ENCODE measurements at places on chromosomes 3 and 15.

GRCh38 chr3:9980251-9980650 is 6.4 kb downstream of the EMC3 start:
- no peak for DNase-seq

DNA sequence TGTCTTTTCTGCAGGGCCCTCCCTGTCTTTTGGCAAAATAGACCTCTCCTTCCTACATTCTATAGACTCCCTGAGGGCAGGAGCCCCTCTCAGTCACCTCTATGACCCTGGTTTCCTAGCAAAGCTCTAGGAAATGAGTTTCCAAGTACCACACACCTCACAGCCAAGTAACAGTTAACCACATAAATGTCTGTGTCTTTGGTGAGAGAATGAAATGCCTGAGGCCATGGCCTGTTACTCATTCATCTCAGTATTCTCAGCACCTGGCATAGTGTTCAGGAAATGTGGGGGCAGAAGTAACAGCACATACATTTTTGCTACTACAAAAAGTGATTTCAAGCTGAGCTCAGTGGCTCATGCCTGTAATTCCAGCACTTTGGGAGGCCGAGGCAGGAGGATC is 21.0 kb downstream of the RFT1 start:
- peak; percentile 60 for DNase-seq

DNA sequence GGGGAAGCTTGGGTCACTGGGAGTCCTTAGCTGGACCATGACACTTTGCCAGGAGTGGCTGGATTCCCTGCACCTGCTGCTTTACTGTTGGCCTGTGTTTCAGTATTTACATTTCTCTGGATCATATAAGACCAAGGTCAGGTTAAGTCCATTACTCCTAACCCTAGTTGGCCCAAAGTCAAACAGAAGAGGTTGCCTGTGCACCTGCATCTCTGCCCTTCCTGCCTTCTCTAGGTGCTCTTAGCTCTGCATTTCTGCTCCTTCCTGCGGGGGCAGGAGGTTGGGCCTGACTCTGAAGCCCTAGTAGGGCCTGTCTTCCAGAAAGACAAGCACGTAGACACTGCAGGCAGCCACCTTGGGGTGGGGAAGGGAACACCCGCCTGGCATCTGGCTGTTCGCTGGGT is 124.3 kb downstream of the RPLP1 start:
- no peak for DNase-seq

DNA sequence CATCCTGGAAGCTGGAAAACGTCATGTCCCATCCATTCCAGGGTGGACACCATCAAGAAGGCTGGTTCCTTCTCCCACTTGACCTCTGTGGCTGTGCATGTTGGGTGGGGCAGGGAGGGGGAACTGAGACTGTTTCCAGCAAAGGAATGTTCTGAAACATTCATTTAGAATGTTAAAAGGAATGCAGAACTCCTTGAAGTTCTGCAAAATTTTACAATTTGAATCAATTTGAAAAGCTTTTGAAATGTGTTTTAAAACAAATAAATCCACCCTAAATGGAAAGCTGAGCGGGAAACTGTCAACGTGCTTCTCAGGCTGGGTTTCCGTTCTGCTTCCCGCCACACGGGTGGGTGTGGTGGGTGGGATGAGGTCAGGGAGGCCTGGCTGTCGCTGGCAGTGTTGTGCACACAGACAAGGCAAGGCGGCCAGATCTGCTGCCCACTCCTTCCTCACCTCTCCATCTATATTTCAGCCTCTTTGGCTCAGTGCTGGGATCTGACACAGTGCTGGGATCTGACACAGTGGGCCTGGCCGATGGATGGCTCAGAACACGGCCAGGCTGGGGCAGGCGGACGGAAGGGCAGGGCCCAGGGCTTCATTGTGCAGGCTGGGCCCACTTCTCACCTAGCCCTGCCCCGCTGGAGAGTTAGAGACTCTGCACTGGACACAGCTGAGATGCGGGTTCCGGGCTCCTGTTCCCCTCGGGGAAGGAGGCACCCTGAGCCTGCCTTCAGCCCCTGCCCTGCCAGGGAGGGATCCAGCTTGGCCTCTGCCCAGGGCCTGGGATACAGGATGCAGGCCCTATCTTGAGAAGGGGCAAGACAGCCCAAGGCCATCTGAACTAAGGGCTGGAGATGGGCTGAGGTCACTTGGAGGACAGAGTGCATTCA is 110.4 kb downstream of the TMEM266 start:
- DNase-seq = no peak

GRCh38 chr3:30693470-30694120 is 87.2 kb downstream of the TGFBR2 start:
- peak; percentile 35 for DNase-seq

DNA sequence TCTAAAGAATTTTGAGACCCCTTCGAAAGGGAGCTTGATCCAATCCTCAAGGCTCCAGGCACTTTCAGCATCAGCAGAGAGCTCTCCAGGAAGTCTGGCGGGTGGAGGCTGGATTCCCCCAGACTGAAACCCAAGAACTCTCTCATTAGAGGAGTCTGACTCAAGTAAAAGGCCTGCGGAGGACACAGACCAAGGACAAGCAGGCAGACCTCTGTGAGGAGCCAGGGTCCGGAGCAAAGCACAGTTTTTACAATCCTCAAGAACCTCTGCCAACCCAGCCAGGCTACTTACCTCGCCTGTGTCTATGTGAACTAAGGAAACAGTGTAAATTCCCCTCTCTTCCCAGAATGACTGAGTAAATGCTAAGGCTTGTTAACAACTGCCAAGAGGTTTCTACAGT is 86.2 kb downstream of the FBN1 start:
- DNase-seq = no peak

GRCh38 chr3:38878646-38879045 is 62.6 kb upstream of the SCN10A start:
- DNase-seq = no peak

- peak; percentile 91 for DNase-seq
Measured at GRCh38 chr15:78299101-78299930, at the start of gene SKIC8. Gene SKIC8 (minus strand): TSS chr15:78299609. CDS start chr15:78295686, 3,923 bp downstream.

- DNase-seq = no peak
Measured at GRCh38 chr3:66338927-66339326, 118.1 kb downstream of the SLC25A26 start.

DNA sequence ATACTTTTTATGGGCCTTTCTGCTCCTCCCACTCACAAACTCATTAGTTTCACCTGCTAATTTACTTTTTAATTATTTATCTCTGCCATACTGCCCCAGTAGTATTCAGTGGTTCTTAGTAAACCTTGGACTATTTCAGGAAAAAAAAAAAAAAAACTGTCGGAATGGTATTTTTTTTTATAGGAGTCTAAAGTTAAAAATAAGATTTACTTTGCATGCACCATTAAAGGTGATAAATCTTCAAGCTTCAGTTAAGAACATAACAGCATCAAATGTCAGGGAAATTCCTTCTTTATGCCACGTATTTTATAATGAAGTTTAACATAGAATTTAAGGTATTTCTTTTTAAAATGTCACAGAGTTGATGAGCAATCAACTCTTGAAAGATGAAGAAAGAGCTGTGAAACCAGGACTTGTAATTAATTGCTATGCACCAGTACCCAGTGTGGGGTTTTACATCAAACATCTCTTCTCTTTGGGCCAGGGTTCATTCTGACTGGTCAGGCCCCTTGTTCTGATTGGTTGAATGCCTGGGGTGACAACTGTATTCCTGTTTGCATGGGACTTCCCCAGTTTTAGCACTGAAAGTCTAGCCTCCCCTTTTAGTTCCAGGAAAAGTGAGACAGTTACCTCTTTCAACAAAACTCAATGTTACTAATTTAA is 40.3 kb upstream of the PTPRG start:
- DNase-seq = peak; percentile 76

DNA sequence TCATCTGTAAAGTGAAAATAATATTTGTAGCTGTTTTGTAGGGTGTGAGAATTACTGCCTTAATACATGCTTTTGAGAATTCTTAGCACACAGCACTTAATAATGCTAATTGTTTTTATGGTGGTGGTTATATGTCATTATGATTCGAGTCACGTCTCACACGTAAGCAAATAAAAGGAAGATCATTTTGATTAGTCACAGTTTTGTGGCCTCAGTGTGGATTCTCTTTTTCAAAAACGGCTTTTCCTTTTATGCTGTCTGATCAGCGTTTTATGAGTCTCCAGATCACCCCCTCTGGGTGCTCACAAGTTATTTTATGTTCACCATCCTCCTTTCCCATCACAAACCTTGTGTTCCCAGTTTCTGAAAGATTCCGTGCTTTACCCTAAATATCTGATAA is 255.6 kb upstream of the CNTN4 start:
- DNase-seq = no peak

DNA sequence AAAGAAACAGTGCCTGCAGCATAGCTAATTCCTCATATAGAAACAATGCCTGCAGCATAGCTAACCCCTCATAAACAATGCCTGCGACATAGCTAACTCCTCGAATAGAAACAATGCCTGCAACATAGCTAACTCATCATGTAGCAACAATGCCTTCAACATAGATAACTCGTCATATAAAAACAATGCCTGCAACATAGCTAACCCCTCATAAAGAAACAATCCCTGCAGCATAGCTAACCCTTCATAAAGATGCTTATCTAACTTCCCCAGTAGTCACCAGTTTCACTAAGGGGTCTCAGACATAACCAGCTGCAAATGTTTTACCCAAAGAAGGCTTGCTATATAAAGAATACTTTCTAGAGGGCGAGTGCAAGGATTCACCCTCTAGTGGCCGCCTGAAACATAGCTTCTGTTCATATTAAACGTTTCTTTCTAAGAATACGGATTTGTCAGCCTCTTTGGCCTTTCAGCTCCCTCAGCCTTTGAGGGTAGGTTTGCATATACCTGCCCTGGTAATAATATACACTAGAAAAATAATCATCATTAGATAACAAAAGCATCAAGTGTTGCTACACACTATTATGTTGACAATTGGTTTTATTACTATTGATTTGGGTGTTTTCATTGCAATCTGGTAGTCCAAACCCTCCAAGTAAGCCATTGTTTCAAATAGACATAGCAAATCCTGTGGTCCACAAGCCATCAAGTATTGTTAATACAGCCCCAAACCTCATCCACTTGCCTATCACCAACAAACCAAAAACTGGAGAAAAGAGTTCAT is 44.4 kb upstream of the FAN1 start:
- DNase-seq = no peak

GRCh38 chr3:976006-976405 is 116.8 kb upstream of the CNTN6 start:
- no peak for DNase-seq

DNA sequence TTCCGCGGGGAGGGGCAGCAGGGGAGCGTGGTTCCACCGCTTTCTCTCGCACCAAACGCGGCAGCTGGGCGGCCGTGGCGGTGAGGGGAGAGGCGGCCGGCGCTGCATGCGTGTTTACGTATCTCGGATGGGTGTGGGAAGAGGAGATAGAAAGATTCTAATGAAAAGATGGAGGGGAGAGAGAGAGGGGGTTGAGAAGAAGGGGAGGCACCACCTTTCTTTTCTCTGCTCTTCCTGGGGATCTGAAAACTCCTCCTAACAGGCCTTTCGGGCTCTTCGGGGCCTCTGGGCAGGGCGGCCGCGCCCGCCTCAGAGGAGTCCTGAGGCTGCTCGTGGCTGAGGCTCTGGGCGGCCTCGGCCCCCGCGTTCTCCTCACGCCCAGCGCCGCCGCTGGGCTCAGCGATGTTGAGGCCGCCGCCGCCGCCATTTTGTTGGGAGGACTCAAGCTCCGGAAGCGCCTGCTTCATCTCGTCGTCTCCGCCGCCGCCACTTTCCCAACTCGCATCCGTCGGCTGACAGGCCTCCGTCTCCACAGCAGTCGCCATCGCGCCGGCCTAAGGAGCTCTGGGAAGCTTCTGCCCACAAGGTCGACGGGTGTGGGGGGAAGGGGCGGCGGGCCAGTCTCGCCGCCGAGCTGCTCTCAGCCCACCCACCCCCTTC is 473 bp downstream of the TASOR start:
- peak; percentile 80 for DNase-seq

- DNase-seq = no peak
Measured at GRCh38 chr3:47871389-47871788, 68.5 kb downstream of the DHX30 start.

DNA sequence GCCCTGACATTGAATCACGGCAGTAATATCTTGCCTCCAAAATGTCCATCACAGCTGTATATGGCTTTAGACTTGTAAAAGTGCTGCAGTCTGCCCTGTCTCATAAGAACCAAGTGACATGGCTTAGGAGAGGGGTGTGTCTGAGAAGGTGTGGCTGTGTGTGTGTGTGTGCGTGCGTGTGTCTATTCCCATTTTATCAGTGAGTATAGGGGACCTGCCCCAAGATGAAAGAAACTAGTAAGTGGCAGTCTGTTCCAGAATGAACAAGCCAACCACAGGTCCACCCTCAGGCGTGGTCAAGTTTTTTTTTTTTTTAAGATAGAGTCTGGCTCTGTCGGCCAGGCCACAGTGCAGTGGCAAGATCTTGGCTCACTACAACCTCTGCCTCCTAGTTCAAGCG is 5.6 kb upstream of the RHOV start:
- no peak for DNase-seq

- no peak for DNase-seq
Measured at GRCh38 chr3:177725165-177725564, 527.9 kb upstream of the TBL1XR1 start.

DNA sequence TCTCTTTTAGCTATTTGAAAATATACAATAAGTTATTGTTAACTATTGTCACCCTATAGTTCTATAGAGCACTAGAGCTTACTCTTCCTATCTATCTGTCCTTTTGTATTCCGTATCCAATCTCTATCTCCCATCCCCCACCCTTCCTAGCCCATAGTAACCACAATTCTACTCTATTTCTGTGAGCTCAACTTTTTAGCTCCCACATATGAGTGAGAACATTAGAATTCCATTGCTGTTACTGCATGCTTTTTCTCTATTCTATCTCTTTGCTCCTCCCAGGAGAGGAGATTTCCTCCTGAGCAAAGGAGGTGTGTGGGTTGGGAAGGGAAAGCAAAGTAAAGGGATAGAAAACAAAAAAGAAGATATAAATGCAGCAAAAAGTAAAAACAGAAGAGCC is 105.6 kb upstream of the SLC4A7 start:
- DNase-seq = no peak

GRCh38 chr15:83685916-83686332 is 32.0 kb downstream of the ADAMTSL3 start:
- no peak for DNase-seq

DNA sequence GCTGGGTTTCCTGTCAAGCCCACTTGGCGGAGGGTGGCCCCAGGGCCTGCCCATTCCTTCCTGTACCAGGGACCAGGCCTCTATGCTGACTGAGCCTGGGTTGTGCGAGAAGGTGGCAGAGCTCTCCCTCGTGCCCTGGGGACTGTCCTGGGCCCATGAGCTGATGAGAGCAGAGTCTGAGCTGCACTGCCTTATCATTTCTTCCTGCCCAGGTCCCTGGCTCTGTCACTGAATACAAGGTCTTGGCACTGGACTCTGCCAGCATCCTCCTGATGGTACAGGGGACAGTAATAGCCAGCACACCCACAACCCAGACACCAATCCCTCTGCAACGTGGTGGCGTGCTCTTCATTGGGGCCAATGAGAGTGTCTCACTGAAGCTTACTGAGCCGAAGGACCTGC is 7.5 kb downstream of the MPI start:
- no peak for DNase-seq

- DNase-seq = no peak
Measured at GRCh38 chr3:70606018-70606417, 293.6 kb upstream of the MDFIC2 start.
